ENCODE measurements at places on chromosomes 2 and 18.

- DNase-seq, result no peak
Observed at GRCh38 chr2:178377046-178377445, 73.9 kb downstream of the PRKRA start.

- no peak for DNase-seq
Observed at GRCh38 chr2:240391111-240392051, 44.1 kb upstream of the GPC1 start.

- DNase-seq, result no peak
Observed at GRCh38 chr2:165528691-165529090, 59.2 kb downstream of the CSRNP3 start.

GRCh38 chr2:128625421-128625820 is 306.8 kb upstream of the HS6ST1 start:
- DNase-seq, result no peak

DNA sequence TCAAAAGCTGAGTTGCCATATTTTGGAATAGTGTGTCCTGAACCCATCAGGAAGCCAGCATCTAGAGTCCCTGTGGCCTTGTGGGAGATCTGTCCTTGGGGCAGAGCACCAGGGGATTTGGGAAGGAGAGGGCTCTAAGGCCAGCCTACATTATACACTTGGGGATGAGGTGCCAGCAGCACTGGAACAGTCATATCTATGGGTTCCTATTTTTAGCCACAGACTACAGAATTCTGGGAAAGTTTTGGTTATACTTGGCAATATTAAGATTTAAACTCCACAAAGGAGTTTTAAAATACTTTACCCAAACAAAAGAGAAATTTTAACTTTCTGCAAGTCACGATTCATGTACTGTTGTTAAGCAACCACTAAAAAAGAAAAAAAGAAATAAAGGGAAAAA is 405.7 kb upstream of the MMADHC start:
- DNase-seq, result no peak

- DNase-seq, result peak; percentile 50
Observed at GRCh38 chr2:144364944-144365738, 154.8 kb downstream of the ZEB2 start.

DNA sequence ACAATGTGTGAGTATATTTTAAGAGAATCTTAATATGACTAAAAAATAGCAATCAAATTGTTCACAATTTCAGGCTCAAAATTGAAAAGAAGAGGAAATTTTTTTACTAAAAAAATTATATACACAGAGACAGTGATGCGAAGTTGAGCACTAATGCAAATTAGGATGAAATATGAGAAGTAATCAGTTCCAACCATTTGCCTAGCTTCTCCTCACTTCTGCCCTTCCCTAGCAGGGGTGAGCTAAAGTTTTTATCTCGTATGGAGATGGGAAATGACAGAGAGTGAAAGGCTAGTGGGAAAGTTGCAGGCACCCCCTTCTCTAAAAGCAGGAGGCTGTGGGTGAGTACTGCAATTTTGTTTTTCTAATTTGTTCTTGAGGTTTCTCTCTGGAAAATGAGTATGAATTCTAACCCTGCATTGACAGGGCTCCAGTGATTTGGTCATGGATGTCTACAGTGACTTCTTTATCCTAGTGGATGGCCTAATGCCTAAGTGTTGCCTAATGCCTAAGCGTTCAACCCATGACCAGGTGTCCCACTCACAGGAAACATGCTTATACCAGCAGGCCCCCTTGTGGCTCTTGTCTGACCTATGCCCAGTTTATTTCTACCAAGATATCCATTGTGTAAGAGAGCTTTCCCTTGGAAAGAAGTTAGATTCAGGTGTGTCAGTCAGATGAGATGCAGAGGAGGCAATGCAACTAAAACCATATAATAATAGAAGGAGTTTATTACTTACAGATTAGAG is 78.0 kb upstream of the HNMT start:
- no peak for DNase-seq

Measured in BJ (cell line).